ENCODE measurements at places on chromosomes 11 and 22.

- DNase-seq: no peak
These were observed 258.6 kb downstream of the METTL15 start for GRCh38 chr11:28366549-28367346.

DNA sequence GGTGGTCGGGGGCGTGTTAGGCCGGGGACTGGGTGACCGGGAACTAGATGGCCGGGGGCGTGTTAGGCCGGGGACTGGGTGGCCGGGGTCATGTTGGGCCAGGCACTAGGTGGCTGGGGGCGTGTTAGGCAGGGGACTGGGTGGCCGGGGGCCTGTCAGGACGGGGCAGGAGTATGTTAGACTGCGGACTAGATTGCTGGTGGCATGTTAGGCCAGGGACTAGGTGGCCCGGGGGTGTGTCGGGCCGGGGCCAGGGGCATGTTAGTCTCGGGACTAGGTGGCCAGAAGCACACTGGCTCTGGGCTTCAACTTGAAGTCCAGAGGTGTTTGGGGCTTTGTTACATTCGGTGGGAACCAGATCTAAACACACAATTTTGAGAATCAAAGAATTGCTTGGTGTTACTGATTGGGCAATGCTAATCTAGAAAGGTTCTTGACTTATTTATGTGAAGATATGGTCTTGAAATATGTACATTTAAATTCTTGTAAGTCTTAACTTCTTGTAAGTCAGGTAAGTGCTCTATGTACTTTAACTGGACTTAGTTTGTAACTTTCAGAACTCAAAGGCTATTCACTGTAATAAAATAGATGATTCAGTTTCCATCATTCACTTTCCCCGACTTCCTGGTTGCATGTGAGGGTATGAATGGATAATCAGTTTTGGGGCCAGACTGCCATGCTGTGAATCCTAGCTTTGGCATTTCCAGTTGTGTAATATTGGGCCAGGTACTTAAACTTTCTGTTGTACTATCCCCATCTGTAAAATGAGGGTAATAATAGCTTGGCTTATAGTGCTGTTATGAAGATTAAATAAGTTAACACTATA lies 1.1 kb downstream of the EXT2 start:
- no peak for DNase-seq

- no peak for DNase-seq
These were observed 87.4 kb downstream of the AMBRA1 start for GRCh38 chr11:46506483-46506791.

DNA sequence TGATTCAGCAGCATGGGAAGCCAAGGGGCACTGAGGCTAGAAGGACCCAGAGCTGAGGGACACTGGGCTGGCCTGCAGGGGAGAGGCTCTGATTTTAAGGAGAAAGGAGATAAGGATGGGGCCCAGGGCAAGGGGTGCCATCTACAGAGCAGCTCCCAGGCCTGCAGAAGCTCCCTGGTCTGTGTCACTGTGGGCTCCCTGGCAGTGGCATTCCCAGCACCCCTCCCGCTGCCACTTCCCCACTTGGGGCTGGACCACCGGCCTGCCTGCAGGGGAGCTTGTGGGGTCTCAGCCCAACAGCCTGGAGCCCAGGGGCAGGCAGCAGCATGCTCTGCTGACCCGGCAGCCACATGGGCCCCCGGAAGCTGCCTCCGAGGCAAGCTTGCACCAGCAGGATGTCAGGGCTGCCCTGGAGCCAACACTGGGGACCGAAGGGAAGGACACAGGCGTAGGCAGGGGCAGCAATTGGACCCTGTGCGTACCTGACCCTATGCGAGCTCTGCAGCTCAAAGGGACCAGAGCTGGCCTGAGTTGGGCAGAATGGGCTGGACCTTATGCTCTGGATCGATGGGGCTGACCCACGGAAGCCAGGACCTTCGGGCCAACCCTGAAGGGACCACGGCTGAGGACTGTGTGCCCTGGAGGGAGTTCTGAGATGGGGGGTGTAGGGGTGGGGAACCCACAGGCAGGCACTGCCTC lies 35.4 kb upstream of the WNT7B start:
- DNase-seq: no peak

- no peak for DNase-seq
These were observed 33.5 kb downstream of the SCUBE2 start for GRCh38 chr11:9057888-9058287.

- DNase-seq: no peak
These were observed 86.5 kb upstream of the PITPNB start for GRCh38 chr22:28005513-28005912.

GRCh38 chr22:32699001-32699582 lies 102.4 kb upstream of the TIMP3 start:
- no peak for DNase-seq

GRCh38 chr11:128901653-128902514 lies 10.7 kb downstream of the KCNJ5 start:
- no peak for DNase-seq

DNA sequence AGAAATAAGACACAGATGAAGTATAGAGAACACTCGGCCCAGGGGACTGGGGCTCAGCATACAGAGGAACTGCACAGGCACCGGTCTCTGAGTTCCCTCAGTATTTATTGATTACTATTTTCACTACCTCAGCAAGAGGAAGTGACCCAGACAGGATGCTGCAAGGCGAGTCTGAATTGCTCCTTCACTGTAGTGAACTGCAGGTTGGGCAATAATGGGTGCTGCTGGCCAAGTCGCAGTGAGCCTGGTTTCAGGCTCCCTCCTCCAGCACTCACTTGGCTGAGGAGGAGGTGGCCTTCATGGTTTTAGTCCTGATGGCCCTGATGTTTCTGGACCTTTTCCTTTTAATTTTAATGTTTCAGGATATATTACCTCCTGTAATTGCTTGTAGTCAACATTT lies 10.4 kb downstream of the OR52K2 start:
- no peak for DNase-seq

GRCh38 chr11:64292460-64293254 lies 1.6 kb downstream of the KCNK4 start:
- DNase-seq: no peak
